Caco-2 (cell line): ENCODE measurements at places on chromosomes 6 and 20. TPM values are rescaled to one million over a fixed set of nuclear protein-coding genes. Genes with fewer than 3 reads are reported as not detected.

DNA sequence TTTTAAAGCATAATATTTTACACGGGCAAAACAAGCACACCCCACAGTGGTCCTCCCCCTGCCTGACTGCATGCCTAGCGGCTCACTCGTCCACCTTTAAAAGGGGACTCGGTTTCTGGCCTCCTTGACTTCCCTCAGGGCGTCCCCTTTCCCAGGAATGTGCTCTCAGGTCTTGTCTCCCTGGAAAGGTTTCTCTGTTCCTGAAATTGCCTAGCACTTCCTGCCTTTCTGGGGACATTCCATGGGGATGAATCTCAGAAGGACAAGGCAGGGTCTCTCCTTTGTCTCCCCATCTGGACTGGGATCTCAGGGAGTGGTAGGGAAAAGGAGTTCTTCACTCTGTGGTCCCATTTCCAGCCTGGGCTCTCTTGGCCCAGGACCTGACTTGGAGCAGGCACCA lies 4.9 kb downstream of the TCF15 start:
- H3K4me3 ChIP-seq = no peak overlapping the region
- peaks cover 8% of the 10 kb centered on the region for H3K4me1 ChIP-seq
- no peak overlapping the region for H3K27ac ChIP-seq

MTG2 gene
- 110 and 111 TPM in 2 replicates for total RNA-seq

DNA sequence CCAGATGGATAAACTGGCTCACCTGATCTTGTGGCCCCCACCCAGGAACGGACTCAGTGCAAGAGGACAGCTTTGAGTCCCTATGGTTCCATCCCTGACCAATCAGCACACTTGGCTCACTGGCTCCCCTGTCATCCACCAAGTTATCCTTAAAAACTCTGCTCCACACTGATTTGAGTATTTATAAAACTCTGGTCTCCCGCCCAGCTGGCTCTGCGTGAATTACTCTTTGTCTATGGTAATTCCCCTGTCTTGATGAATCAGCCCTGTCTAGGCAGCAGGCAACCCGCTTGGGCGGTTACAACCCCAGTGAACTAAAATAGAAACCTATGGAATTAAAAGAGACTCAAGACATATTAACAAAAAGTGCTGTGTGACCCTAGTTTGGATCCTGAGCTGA lies 38.1 kb upstream of the CD83 start:
- H3K4me3 ChIP-seq = no peak overlapping the region
- no peaks in the 10 kb centered on the region for H3K36me3 ChIP-seq
- DNase-seq = no peak
- H3K27me3 ChIP-seq = no peaks in the 10 kb centered on the region
- peaks cover 11% of the 10 kb centered on the region; the same call in 1 of the 2 replicates for H3K4me1 ChIP-seq

OXT gene
- 1.9 and 2.7 TPM in 2 replicates for total RNA-seq

DNA sequence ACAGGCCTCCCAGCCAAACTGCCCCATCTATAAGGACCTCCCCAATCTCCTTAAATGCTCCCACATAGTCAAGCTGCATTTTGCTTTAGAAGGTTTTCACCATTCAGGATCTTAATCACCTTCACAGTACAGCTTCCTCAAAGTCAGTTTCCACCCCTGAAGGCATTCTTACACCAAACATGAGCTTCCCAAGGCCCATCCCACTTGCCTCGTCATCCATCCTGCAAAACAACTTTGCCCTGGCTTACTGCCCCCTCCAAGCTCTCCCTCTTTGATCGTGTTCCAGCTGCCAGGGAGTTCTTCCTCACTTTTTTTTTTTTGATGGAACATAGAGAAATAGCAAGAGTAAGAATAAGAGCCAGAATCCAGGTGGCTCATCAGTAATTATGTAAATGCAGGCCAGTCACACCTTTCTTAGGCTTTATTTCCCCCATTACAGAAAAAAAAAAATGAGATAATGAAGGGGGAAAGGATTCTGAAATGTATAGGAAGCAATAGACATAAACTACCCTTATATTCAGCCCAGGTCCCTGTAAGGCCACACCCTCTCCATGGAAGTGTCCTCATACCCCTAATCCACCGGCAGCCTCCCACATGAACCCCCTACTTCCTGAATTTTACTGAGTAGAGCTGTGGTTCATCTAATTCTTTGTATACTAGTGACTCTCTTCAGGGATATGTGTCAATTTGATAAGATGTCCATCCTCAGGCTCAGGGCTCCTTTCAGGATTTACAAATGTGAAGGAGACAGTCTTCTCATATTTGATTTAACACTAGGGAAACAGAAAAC lies 12.7 kb downstream of the TRIM27 start:
- H3K4me1 ChIP-seq = no peaks in the 10 kb centered on the region
- no peaks in the 10 kb centered on the region for H3K27me3 ChIP-seq
- no peak overlapping the region for H3K4me3 ChIP-seq
- no peak for DNase-seq
- no peaks in the 10 kb centered on the region; the same call in none of the 2 replicates for H3K36me3 ChIP-seq
- H3K27ac ChIP-seq = no peak overlapping the region

- H3K4me3 ChIP-seq = no peak overlapping the region
- H3K36me3 ChIP-seq = no peaks in the 10 kb centered on the region
- no peak overlapping the region for H3K27ac ChIP-seq
- no peak for DNase-seq
- H3K27me3 ChIP-seq = no peaks in the 10 kb centered on the region
Measured at GRCh38 chr6:146813554-146813953, 214.8 kb downstream of the ADGB start.

GRCh38 chr20:15875446-15875845 lies 697.8 kb downstream of the KIF16B start:
- no peaks in the 10 kb centered on the region for H3K27me3 ChIP-seq
- no peak overlapping the region for H3K27ac ChIP-seq
- no peak overlapping the region for H3K4me3 ChIP-seq
- H3K4me1 ChIP-seq = no peaks in the 10 kb centered on the region
- DNase-seq = no peak
- H3K36me3 ChIP-seq = no peaks in the 10 kb centered on the region

- H3K36me3 ChIP-seq = no peaks in the 10 kb centered on the region
- H3K4me3 ChIP-seq = no peak overlapping the region
- H3K4me1 ChIP-seq = 0 out of 2 replicates have a peak, but pooled peaks cover 4% of the 10 kb centered on the region
- H3K27me3 ChIP-seq = no peaks in the 10 kb centered on the region
Measured at GRCh38 chr6:11798538-11798937, 19.9 kb upstream of the ADTRP start.

DNA sequence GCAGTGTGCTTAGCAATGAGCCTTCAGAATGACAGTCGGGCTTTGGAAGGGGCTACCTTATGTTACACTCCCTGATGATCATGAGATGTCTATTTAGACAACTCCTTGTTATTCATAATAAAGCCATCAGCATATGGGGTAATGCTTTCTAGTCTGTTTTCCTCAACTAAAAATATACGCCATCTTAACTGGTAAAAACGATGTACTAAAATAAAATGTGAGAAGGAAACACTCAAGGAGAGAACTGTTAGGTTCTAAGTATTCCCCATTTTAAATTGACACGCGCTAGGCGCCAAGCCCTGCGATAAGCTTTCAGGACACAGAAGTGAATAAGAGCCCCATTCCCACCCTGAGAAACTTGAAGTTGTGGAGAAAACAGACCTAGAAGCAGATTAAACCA lies 43.6 kb downstream of the SOD2 start:
- H3K27me3 ChIP-seq = no peaks in the 10 kb centered on the region
- H3K36me3 ChIP-seq = no peaks in the 10 kb centered on the region
- no peak for DNase-seq
- no peak overlapping the region for H3K4me3 ChIP-seq
- H3K27ac ChIP-seq = no peak overlapping the region

GRCh38 chr6:70709826-70710225 lies 42.1 kb downstream of the SMAP1 start:
- no peaks in the 10 kb centered on the region for H3K36me3 ChIP-seq
- H3K27ac ChIP-seq = no peak overlapping the region
- DNase-seq = no peak
- no peaks in the 10 kb centered on the region for H3K4me1 ChIP-seq
- no peaks in the 10 kb centered on the region for H3K27me3 ChIP-seq

DNA sequence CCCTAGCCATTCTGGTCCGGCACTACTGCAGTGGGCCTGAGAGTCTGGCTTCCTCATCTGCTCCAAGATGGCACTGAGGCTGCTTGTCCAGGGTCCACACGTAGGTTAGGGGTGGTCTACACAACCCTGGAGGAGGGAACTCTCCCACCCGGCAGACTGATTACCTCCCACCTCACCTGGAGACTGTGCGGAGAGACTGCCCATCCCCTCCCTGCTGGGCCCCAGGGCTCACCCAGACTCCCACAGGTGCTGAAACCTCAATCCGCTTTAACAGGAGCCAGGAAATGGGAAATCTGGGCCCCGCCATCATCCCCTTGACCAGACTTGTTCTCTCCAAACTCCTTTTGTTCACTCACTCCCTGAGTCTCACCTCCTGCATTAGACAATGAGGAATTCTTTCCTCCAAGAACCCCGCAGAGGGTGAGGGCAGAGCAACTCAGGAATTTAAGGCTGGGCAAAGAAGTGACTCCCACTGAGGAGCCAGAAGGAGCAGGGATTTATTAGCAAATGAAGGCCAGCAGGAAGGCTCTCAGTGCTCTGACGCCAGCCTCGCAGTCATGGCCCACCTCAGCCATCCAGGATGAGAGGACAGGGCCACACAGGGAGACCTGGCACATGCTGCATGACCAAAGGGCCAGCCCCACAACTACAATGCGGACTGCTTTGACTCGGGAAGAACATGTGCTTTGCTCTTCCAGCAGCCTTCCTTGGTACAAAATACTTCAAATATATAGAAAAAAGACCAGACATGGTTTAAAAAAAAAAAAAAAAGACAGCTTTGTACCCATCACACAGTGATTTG lies 53.0 kb downstream of the CDK5RAP1 start:
- no peaks in the 10 kb centered on the region for H3K36me3 ChIP-seq
- no peaks in the 10 kb centered on the region for H3K27me3 ChIP-seq
- H3K4me1 ChIP-seq = peaks cover 6% of the 10 kb centered on the region; the same call in 1 of the 2 replicates
- no peak for DNase-seq
- no peak overlapping the region for H3K4me3 ChIP-seq
- no peak overlapping the region for H3K27ac ChIP-seq

PPIL6 gene
- 0.30 TPM in 1 of 2 replicates, not detected in the other for total RNA-seq

DNA sequence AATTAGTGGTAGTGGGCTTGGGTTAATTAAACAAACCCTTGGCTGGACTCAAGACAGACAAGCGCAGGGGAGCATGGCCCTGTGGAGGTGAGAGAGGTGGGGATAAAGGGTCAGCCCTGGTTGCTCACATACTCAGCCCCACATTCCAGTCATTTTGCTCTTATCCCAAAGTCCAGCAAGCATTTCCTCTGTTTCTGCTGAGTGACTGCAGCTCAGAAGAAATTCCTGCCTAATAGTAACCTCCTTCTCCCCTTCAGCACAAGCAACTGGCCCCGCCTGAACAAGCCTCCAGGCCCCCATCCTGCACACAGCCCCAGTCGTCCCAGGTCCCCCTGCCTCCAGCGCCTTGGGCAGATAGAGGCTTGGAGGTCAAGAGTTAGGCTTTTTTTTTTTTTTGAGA lies 3.6 kb upstream of the TFEB start:
- no peak overlapping the region for H3K4me3 ChIP-seq
- peak overlapping the region; percentile 70 for H3K27ac ChIP-seq
- H3K27me3 ChIP-seq = no peaks in the 10 kb centered on the region
- peaks cover 66% of the 10 kb centered on the region for H3K4me1 ChIP-seq
- DNase-seq = peak; percentile 74
- H3K36me3 ChIP-seq = no peaks in the 10 kb centered on the region

GRCh38 chr6:87538510-87539260 lies 51.1 kb downstream of the RARS2 start:
- H3K27ac ChIP-seq = no peak overlapping the region
- no peaks in the 10 kb centered on the region for H3K27me3 ChIP-seq
- no peak overlapping the region for H3K4me3 ChIP-seq

DNA sequence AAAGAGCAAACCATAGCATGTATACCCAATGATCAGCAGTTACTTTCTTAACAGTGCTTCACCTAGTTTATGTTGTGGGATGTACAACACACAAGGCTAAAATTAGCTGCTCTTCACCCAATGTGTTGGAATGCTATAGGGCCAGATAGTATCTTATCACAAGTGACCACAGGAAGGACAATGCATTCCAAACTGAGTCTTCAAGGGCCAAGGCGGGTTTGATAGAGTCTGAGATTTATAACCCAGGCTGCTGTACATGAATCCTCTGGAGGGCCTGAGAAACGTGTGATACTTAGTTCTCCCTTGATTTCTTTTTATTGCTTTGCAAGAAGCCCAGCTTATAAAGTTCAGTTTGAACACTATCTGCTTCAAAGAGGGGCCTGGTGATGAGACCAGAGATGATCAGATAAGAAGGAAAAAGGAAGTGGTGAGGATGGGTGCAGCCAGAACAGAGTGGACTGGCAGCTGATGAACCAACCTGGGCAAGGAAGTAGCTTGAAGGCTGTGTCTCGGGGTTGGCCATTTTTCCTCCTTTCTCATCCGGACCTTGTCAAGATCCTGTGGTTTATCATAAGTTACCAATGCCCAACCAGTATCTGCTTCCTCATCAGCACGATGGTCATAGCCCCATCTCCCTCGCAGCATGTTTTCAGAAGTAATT lies 62.2 kb upstream of the BMP2 start:
- H3K27me3 ChIP-seq = no peaks in the 10 kb centered on the region
- peak; percentile 84 for DNase-seq

DNA sequence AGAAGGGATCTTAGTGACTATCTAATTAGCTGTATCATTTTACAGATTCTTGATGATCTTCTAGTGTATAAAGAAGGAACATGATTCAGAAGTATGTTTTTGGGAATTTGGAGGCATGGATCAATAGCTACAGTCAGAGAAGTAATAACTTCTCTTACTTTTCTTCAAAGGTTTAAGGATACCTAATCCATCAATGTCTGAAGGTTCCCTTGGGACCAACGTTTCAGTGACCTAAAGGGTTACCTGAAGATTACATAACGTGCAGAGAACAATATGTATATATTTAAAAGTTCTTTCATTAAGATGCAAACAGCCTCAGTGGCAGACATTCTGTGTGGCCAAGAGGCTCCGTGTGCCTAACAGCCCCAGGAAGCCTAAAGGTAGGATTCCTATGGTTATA lies 3.2 kb downstream of the HDAC2 start:
- no peaks in the 10 kb centered on the region for H3K36me3 ChIP-seq
- DNase-seq = no peak
- H3K27me3 ChIP-seq = no peaks in the 10 kb centered on the region
- peak overlapping the region; percentile 8 for H3K27ac ChIP-seq
